ENCODE measurements at places on chromosomes 11 and 22.
A peak's percentile ranks its signal among the peaks of the same experiment; 100 is the strongest.

DNA sequence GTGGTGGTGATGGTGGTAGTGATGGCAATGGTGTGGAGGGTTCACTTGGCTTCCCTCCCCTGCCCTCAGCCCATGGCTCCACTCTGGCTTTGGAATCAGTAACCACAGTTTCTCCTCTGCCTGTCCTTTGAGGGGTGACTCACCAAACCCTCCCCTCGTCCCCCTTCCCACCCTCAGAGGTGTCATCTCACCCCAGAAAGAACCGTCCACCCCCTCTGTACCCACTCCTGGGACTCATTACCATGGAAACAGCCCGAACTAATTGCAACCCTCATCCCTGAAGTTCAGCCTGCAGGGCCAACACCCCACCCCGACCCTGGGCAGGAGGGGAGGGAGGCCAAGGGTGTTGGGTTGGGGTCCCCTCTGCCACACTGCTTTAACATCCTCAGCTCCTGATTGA lies 26.6 kb downstream of the PHLDB1 start:
- DNase-seq, result no peak

- no peak for DNase-seq
These were observed 251 bp upstream of the UQCC3 start for GRCh38 chr11:62671236-62671607.

GRCh38 chr22:42079319-42080251 lies at the start of gene SMDT1:
Gene SMDT1, plus strand, starts transcription at chr22:42079700. Its CDS starts 69 bp downstream, at chr22:42079769.
- DNase-seq, result peak; percentile 100

DNA sequence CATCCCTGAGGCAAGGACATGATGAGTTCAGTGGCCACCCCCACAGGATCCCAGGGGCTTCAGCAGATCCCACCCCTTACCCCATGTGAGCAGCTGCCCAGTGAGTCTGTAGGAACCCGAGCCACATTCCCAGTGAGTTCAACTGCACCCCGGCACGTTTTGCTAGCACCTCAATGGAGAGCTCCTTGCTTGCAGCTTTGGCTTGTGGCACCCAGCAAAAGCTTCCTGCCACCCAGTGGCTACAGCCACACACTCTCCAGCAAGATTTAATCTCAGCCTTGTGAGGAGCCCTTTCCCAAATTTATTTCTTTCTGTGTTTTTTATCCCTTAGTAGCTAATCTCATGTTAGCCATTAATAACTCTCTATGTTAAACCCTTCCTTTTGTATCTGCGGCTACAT lies 4.0 kb downstream of the SAA1 start:
- DNase-seq, result no peak
